ENCODE measurements at places on chromosomes 5 and 9. TPM values are rescaled to one million over a fixed set of nuclear protein-coding genes. Genes with fewer than 3 reads are reported as not detected.

DNA sequence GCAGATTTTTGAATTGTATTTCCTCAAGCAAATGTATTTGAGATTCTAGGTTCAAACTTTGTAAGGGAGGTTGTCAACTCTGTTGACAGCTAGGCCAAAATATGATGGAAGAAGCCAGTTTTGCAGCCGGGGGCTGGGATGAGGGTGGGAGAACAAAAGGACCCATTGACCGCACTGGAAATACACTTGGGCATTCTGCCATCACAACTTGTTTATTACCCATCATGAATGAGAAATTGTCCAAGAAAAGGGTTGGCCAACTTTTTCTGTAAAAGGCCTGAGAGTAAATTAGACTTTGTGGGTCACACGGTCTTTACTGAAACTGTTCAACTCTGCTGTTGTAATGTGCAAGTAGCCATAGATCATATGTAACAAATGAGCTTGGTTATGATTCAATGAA is 221.3 kb upstream of the KLF9 start:
- no peak for DNase-seq

F12 gene
- total RNA-seq, result 0.69 TPM

GRCh38 chr5:55440188-55440646 is 94.5 kb downstream of the PLPP1 start:
- DNase-seq, result no peak

ACSL6 gene
- 0.98 TPM for total RNA-seq

GRCh38 chr5:176948458-176948857 is 49.3 kb upstream of the HK3 start:
- DNase-seq, result no peak

DNA sequence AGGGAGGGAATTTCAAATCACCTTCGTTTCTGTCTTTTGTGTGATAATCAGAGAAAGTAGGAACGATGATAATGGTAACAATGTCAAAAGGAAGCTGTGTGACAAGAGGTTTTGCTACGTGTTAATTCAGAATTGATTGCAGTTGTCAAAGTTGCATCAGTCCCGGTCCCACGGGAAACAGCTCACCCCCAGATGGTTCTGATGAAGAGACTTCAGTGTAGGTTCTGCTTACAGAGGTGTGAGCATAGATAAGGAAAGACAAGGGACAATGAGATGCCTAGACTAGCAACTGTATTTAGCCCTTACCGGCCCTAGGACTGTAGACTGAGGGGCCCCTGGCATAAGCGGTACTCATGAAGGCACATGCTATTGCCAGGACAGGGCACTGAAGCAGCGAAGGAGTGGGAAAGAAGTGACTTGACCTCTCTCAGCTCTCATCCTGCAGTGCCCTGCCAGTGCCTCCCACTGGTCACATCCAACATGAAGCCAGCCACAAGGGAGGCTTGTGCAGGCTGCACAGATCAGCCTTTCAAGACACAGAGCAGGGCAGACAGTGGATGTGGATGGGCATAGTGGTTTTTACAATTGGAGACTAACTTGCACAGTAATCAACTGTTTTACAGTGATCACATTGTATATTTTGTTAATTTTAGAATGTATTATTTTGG is 21.1 kb downstream of the PDE8B start:
- DNase-seq, result no peak

GRCh38 chr5:175516933-175517823 is 38.8 kb downstream of the SFXN1 start:
- DNase-seq, result no peak

DNA sequence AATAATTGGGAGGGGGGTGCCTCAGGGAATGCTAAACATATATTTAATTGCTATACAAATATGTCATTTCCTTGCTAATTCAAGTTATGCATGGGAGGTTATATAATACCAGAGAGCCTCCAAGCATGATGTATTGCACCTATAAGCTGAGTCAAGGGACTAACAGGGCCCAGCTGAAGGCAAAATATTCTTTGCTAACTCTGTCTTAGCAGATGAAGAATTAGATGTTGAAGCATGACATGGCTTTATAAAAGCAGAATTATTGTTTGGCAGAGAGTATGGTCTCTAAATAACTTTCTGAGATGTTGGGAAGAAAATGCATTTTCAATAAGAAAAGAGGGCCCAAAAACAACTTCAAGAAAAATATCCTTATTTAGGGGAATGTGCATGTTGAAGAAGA is 60.4 kb downstream of the SGCD start:
- DNase-seq, result no peak

- DNase-seq, result no peak
Observed at GRCh38 chr5:118326481-118327045, 661.8 kb downstream of the DTWD2 start.

SHISAL2B gene
- not detected for total RNA-seq

DNA sequence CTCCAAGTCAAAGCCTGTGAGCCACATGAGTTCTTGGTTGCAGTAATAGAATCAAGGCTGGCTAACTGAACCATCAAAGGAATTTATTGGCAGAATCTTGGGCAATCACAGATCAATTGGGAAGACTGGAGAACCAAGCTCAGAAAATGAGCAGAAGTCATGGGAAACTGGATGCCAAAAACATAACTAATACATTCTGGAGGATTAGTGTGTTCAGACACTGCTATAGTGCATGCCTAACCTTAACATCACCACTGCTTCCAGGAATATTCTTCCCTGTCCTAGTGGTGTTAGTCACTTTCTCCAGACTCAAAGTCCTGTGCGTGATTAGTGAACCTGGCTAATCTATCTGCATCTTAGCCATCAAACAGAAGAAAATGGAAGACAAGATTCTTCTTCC is 843.7 kb downstream of the EFNA5 start:
- DNase-seq, result no peak

GRCh38 chr9:112726428-112726827 is 8.5 kb upstream of the INIP start:
- no peak for DNase-seq

GRCh38 chr5:5231576-5231975 is 91.4 kb downstream of the ADAMTS16 start:
- DNase-seq, result no peak

KIF4B gene
- 0.17 TPM for total RNA-seq

GARIN3 gene
- total RNA-seq, result not detected
